Fibroblast of mammary gland (primary cell): ENCODE measurements at places on chromosomes 2 and 18.

DNA sequence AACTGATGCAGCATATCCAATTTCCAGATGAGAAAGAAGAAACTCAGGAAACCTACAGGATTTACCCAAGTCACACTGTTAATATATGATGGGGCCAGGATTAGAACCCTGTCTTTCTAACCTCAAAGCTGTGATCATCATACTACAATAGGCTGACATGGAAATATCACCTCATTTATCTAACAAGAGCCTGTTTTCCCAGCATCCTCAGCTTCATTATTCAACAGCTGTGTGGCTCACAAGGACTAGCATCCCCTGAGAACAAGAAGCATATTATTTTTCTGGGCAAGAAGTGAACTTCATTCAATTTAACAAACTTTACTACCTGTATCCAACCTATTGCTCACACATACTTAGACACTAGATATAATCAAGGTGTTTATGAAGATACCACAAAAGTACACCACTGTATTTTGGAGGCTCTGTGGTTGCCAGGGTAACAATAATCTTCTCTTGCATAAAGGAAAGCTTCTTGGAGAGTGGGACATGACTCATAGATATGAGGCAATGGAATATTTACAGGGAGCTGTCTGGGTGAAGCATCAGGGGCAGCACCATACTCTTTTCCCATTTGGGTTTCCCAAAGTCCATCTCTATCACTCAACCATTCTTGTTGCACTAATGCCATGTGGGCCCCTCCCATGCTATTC is 218.2 kb downstream of the RAD51AP2 start:
- DNase-seq: peak; percentile 48

DNA sequence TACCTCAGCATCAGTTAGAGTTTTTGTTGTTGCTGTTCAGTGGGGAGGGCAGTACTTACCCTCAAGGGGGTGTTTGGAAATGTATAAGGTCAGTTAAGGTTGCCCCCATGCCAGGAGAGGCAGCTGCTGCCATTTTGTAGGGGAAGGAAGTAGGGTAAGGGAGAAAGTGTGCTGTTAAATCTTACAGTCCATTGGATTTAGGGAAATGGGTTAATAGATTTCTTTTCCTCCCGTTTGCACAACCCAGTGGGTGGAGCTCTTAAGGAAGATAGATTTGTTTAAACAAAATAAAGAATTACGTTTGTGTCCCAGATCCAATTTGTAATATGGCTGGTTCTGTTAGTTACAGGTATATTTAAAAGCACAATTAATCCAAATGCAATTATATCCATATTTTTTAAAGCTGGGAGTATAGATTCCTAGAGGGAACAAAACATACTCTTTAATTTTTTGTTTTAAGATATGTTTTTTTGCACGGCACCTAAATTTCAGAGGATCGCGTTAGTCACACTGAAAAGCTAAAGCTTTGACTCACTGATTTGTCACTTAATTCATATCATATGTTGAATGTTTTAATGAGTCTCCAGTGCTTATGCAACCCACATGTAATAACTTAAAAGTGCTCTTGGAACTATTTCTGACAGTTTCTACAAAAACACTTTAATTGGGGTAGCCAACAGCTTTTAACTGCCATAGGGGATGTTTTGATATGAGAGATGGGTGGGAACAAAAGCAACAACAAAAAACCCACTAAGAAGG is 9.0 kb upstream of the CWC22 start:
- DNase-seq: peak; percentile 93

- DNase-seq: peak; percentile 38
Observed at GRCh38 chr2:40658941-40659340, 207.1 kb upstream of the SLC8A1 start.

GRCh38 chr2:45554742-45555140 is 56.3 kb downstream of the SRBD1 start:
- peak; percentile 60 for DNase-seq

- DNase-seq: peak; percentile 72
Observed at GRCh38 chr2:42216694-42217093, 47.5 kb downstream of the EML4 start.

GRCh38 chr2:221573430-221574230 is 1.5 kb upstream of the EPHA4 start:
- peak; percentile 61 for DNase-seq

GRCh38 chr2:101277111-101277510 is 24.4 kb downstream of the CNOT11 start:
- peak; percentile 40 for DNase-seq

DNA sequence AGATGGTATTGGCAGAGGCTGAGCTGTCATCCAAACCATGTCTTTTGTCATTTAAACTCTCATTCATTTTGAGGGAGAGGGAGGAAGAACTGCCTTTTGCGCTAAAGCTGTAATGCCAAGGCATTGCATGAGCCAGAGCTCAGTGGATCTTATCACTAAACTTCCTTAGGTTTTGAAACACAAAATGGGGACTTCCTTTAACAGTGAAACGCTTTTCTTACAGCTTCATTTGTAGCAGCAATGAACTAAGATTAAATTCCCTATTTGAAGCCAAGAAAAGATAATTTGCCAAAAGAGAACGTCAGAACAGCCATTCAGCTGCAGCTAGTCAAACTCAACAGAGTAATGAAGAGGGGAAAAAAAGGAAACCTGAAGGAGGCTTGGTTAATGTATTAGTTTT is 143.5 kb upstream of the MMADHC start:
- no peak for DNase-seq

DNA sequence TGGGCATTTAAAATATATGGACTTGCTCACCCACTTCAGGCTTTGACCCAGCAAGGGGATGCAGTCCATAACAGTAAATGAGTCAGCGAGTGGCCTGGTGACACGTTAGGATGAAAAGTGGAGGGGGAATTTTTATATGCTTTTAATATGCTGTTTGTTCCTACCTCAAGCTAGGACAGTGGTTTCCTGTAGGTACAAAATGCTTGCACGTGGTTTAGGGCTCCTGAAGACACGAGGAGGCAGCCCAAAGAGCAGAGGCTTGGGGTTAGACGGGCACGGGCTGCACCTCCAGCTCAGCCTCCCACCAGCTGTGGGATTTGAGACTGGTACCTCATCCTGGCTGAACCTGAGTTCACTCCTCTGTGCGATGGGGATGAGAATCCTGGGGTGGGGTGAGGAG is 306.2 kb upstream of the CXCR4 start:
- DNase-seq: no peak

- no peak for DNase-seq
Observed at GRCh38 chr18:48940854-48941611, 9.7 kb downstream of the SMAD7 start.

DNA sequence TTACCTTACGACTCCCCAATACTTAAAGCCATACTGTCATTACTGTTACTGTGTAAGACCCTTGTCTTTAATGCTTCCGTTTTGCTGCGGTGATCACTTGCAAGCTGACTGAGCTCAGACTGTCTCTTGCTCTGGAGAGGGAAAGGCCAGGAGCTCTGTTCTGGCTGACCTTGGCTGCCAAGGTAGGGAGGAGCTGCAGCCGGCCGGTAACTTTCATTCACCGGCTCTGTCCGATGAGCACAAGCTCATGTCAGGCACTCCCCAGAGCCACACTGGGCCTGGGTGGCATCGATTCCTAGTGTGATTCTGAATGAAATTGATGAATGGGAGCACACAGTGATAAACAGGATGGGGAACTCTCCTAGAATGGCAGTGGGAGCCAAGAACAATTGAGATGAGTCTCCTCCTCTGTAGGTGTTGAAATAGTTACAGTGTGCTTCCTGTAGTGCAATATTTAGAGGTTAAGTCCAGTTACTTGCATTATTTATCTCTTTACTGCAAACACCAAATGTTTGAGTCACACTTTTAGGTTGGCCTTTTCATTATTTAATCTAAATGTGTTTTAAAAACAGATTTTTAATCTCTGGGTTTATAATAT is 100.9 kb downstream of the ATP9B start:
- DNase-seq: peak; percentile 57

- no peak for DNase-seq
Observed at GRCh38 chr18:36321658-36322407, 24.3 kb downstream of the FHOD3 start.

- no peak for DNase-seq
Observed at GRCh38 chr2:231347081-231347480, 48.4 kb upstream of the B3GNT7 start.

- DNase-seq: no peak
Observed at GRCh38 chr2:234046521-234046920, 4.0 kb upstream of the SPP2 start.

DNA sequence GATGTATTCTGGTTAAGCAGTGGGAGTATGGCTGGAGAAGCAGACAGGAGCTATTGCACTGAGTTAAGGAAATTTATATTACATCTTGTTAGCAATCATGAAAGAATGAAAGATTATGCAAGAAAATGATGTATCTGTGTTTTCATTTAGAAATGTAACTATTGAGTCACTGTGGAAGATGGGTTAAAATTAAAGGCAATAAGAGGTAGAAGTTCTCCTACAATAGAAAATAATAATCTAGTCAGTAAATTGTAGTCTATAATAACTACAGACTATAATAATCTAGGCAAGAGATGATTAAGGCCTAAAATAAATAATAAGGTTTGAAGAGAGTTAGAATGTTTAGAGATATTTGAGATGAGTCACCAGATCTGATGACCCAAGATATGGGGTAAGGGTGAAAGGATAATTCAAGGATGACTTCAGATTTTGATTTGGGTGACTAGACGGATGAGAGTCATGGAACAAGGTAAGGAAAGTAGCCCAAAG is 371.9 kb upstream of the KCNH7 start:
- DNase-seq: peak; percentile 80

DNA sequence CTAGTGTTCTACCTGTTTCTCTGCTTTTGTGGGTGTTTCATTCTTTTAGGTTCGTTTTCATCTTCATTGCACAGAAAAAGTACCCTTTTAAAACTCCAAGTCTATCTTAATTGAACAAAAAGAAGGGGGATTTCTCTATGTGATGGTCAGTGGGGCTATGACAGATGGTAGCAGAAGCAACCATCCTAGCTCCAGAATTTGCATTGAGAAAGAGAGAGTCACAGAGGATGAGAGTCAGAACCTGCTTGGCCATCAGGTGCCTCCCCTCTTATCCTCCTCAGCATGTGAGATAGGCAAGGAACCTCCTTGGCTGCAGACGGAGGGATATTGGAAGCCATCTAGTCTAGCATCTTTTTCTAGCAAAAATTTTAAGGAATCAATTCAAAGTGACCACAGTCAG is 398.0 kb upstream of the DCC start:
- DNase-seq: no peak

- DNase-seq: peak; percentile 99
Observed at GRCh38 chr2:174025271-174026121, 60.3 kb upstream of the SP3 start.

DNA sequence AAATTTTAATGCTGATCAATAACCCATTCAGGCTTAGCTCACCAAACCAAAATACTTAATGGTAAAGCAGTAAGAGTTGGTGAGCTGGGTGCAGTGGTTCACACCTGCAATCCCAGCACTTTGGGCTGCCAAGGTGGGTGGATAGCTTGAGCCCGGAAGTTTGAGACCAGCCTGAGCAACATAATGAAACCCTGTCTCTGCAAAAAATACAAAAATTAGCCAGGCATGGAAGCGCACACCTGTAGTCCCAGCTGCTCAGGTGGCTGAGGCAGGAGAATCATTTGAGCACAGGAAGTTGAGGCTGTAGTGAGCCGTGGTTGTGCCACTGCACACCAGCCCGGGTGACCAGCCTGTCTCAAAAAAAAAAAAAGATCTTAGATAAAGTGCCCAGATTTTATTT is 35.7 kb upstream of the MPP4 start:
- DNase-seq: no peak

- peak; percentile 27 for DNase-seq
Observed at GRCh38 chr2:24853996-24854395, 60.8 kb downstream of the CENPO start.

GRCh38 chr2:78978340-78978739 is 47.2 kb upstream of the REG3G start:
- no peak for DNase-seq

- no peak for DNase-seq
Observed at GRCh38 chr2:132766573-132766972, 96.6 kb upstream of the LYPD1 start.

DNA sequence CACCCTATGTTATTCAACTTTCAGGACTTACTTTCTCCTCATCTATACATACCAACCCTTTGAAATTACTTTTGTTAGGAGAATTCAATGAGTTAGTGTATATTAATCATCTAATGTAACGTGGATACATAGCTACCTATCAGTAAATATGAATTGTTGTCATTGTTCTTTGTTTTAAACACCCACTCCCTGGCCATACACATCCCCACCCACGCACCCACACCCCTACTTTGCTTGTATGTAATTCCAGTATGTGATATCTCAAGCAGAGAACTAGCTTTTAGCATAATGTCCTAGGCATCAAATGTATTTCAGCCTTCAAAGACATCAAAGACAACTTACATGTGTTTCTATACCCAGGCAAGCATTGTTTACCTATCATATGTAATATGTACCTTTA is 129.2 kb downstream of the MAP4K4 start:
- DNase-seq: no peak
